Kidney (tissue), 22 donors: ENCODE measurements at places on chromosomes 16 and 17.

GRCh38 chr16:86554599-86554916 is 477 bp downstream of the MTHFSD start:
- no peak for DNase-seq

DNA sequence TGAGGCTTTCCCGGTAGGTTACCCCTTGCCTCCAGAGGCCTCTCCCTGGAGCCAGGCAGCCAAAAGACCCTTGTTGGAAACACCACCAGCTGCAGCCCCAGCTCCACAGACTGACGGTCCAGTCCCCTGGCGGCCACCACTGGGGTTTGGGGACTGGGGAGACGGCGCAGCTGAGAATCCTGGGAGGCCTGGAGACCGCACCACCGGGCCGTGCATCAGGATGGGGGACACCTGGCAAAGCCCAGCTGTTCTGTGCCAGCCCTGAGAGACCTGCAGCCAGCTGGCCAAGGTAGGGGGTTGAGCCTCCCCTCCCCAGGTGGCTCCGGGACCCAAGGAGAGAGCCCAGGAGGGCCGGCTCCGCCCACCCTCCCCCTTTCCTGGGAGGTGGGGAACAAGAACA is 8.3 kb upstream of the SLC38A10 start:
- DNase-seq, result no peak

DNA sequence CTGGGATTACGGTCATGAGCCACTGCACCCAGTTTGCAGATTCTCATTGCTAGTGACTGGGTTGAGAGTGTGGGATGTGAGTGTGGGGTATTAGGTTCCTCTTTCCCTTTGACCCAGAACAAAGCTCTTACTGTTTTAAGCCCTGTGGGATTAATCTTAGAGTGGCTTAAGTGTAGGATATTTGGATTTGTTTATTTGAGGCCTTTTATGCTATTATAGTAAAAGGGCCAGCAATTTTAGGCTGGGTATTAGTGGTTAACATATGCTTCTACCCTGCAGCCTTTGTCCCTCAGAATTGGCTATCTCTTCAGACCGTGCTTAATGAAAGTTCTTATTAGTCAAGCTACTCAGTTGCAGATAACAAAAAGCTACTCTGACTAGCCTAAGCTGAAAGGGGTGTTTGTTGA is 3.2 kb downstream of the SGF29 start:
- DNase-seq, result no peak

DNA sequence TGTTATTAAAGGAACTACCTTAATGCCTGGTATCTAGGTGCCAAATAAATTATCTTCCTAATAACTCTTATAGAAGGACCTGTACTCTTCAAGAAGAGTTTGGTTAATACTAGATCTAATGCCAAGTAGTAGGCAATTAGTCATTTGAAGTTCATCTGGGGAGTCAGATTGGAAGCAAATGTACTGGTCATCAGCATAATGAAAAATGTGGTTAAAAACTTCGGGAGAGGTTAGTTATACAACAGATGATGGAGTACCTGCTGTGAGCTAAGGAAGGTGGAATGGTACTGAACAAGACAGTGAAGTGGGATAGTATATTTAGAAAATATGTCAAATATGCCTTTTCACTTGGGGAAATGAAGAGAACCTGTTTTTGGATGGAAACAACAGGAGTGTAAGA is 49.2 kb downstream of the TNRC6A start:
- no peak for DNase-seq

GRCh38 chr16:50251375-50252081 is 14.8 kb upstream of the ADCY7 start:
- DNase-seq, result no peak

GRCh38 chr17:8052256-8053252 is 13.7 kb downstream of the ALOX15B start:
- peak; percentile 4 for DNase-seq

- DNase-seq, result no peak
These were observed 11.0 kb downstream of the HSD11B2 start for GRCh38 chr16:67441907-67442306.

GRCh38 chr16:3058139-3059030 is 7.1 kb upstream of the IL32 start:
- DNase-seq, result peak; percentile 62

GRCh38 chr16:11848842-11849241 is 2.5 kb downstream of the RSL1D1 start:
- no peak for DNase-seq

GRCh38 chr17:81482673-81483072 is 29.9 kb downstream of the ACTG1 start:
- DNase-seq, result no peak
